Amygdala (tissue), 56 donors: ENCODE measurements at places on chromosomes 2 and 18.
A peak's percentile ranks its signal among the peaks of the same experiment; 100 is the strongest.

DNA sequence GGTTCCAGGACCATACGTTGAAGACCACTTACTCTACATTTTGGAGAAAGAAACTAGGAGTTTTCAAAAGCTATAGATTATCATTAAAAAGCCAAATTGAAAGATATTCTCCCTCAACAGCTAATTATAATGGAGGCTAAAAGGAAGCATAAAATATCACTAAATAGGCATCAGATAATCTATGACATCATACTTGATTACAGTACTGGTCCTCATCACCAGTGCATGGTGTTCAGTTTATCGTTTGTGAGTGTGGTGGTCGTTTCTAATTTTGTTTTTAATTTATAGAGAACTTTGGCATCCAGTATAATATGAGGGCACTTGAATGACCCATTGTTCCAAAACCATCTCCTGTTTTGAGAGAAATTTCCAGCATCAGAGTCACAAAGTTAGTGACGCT, 80.9 kb downstream of the HNRNPLL start:
- no peak for DNase-seq

DNA sequence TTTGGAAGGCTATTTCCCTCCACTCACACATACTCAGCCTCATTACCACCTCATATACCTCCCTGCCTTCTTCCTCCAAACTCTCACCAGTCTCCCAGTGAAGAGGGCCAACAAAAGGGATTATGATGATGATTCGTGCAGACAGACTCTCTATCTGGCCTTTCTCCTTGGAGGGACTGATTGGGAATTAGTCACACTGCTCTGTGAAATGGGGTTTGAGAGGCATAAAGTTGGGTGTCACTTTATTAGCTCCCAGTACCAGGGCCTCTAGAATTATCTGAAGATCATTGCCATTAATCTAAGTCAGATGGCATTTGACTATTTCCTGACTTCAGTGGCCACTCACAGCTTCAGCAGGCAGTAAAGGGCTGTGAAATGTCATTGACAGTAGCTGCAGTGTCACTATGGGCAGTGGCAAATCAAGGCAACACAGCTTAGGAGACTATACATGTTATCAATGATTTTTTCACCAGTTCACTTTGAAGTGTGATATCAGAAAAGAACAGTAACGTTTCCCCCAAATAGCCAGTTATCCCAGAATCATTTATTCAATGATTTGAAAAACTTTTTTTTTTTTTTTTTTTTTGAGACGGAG, 17.4 kb downstream of the CNRIP1 start:
- no peak for DNase-seq

- peak; percentile 37 for DNase-seq
Measured at GRCh38 chr2:149329489-149330126, 779 bp upstream of the LYPD6 start.

GRCh38 chr2:128638341-128639119, 319.9 kb upstream of the HS6ST1 start:
- DNase-seq, result peak; percentile 44

GRCh38 chr18:76562286-76563122, 67.5 kb upstream of the ZNF516 start:
- no peak for DNase-seq

DNA sequence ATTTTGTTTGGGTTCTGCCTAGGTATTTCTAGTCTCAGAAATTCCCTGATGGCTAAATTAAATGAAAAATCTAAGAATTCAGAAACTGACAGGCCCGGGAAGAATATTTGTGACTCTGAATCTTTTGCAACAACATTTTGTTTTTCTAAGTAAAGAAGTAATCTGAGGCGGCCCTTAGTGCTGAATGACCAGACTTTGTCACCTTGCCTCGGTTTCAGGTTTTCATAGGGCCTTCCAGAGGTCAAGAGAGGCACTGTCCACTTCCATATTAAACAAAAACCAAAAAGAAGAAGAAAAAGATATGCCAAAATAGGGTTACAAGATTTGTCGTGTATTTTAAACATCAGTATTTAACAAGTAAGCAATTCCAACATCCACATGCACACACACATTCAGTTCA, 16.1 kb upstream of the CCNYL1 start:
- DNase-seq, result no peak

DNA sequence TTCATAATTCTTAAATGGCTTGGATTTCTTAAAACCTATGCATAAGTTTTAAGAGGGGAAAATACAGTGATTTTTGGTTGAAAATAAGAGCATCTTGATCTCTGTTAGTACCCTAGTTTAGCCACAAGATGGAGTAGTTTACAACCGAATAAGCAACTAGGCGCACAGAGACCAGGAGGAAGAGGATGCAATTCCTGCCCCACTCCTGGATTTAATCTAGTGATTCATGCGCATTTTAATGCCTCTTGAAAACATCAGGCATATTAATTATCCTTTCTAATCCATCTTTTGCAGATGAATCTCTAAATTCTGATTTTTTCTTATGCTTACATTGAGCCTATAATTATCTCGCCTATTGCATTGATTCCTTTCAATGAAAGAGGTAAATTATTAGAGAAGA, 76.7 kb downstream of the MRPS9 start:
- no peak for DNase-seq

GRCh38 chr2:128364441-128364911, 45.8 kb upstream of the HS6ST1 start:
- DNase-seq, result no peak
